ENCODE measurements at places on chromosomes 7 and 10.

GRCh38 chr7:120583899-120584586, 273.9 kb downstream of the TSPAN12 start:
- no peak for DNase-seq

DNA sequence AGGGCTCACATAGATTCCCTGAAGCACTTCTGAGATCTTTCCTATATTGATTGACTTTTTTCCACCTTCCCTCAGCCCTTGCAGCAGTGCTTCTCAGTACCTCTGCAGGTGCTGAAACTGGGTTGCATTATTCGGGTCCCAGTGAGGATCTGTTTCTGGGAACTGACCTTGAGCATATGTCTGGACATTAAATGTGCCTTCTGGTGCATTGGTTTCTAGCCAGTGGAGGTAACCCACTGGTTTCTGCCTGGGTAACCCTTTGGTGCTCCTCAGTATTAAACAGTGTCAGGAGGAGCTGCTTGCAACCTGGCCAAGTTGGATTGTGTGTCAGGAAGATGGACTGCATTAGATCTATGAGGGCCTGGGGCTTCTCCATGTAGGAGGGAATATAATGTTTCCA, 213.3 kb upstream of the KCND2 start:
- no peak for DNase-seq

DNA sequence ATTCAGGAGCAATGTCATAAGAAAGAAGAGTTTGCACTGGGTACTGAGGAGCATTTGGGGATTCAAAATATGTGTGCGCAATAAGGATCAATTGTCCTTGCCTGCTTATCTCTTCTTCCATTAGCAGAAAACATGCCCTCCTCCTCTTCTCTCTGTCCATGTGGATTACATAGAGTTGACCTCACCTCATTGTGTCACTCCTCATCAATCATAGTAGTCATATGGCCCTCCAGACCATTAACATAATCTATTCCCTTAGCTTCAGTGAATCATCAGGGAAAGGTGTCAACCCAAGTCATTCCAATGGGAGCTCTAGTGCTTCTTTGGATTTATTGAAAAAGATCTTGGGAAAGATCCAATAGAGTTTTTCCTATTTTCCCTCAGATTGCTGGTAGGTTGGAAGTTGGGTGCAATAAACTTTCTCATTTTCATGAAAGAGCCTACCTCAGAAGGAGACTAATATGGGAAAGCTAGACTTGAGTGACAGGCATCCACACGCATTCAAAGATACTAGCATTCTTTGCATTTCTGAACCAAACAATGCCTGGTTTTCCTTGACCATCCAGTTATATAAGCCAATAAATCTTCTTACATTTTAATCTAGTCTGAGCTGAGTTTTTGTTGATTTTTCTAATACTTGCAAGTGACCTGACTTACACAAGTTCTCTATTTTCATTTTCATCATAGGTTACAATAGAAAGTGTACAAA, 71.5 kb upstream of the FAM13C start:
- no peak for DNase-seq

DNA sequence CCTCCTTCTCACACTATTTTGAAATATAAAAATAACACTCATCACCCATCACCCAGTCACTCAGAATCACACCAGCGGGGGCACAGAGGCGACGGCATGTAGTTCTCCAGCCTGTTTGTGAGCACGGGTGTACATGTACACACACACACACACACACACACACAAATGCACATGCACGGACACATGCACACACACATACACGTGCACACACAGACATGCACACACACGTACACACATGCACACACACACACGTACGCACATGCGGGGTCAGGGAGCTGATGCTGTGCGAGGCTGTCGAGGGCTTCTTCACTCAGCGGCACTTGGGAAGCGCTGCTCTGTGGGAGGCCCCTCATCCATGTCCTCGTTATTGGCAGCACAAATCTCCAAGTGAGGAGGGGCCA, 178.8 kb downstream of the ELFN1 start:
- DNase-seq: no peak

DNA sequence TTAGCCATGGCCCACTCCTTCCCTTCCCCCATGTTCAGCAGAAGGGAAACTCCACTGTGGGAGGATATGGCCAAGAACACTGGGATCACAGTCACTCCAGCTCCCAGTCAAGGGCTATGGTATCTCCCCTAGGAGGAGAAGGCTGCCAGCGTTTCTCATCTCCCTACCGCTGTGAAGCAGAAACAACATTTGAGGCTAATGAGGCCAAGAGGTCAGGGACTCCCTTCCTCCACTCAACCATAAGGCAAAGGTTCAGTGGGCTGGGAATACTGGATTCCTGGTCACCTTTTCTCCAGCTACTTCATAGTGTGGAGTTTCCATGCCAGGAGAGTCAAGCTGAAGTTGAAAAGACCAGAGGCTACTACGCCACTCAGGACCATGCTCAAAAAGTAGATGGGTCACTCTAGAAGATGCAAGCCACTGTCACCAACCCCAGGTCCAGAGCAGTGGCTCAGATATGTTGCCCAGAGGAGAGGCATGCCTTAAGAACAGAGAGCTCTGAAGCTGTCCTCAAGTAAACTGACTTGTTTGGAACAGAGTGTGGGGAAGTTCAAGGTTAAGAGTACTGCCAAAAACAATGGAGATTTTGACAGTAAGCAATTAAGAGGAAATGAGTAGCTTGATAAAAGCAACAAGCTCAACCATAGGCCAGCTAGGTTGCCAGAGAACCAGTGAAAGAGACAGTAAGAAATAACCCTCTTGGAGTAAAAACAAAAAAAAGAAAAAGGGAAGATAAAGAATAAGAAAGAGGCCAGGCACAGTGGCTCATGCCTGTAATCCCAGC, 3.8 kb upstream of the TMEM140 start:
- no peak for DNase-seq

DNA sequence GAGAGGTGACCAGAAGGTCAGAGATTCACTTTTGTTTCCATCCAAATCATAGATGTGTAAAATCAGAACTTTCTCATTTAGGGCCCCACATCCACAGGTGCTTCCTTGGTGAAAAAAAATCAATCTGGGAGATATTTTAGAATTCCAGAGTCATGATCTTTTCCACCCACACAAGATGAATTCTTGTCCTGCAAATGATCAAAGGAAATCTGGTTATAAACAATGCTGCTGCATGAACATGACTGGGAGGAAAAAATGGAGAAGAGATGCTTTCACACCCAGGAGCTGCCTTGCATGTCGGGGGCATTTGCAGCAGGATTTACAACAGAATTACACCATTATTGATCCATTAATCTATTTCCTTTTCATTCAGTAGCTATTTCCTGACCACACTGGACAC, 106.5 kb upstream of the TMEM72 start:
- no peak for DNase-seq

GRCh38 chr7:87154569-87154968, 2.3 kb downstream of the DMTF1 start:
- DNase-seq: no peak

- no peak for DNase-seq
These were observed 38.7 kb downstream of the PHTF2 start for GRCh38 chr7:77837275-77837674.

- DNase-seq: no peak
These were observed 191.8 kb upstream of the AOAH start for GRCh38 chr7:36916116-36916515.

GRCh38 chr7:149147752-149148653, 750 bp downstream of the ZNF398 start:
- DNase-seq: peak; percentile 46

- no peak for DNase-seq
These were observed 28.6 kb downstream of the PPP3CB start for GRCh38 chr10:73467206-73467605.

- no peak for DNase-seq
These were observed 133.8 kb downstream of the SEMA3A start for GRCh38 chr7:84060760-84061261.

- DNase-seq: no peak
These were observed 10.4 kb upstream of the ITGB8 start for GRCh38 chr7:20320322-20320721.

DNA sequence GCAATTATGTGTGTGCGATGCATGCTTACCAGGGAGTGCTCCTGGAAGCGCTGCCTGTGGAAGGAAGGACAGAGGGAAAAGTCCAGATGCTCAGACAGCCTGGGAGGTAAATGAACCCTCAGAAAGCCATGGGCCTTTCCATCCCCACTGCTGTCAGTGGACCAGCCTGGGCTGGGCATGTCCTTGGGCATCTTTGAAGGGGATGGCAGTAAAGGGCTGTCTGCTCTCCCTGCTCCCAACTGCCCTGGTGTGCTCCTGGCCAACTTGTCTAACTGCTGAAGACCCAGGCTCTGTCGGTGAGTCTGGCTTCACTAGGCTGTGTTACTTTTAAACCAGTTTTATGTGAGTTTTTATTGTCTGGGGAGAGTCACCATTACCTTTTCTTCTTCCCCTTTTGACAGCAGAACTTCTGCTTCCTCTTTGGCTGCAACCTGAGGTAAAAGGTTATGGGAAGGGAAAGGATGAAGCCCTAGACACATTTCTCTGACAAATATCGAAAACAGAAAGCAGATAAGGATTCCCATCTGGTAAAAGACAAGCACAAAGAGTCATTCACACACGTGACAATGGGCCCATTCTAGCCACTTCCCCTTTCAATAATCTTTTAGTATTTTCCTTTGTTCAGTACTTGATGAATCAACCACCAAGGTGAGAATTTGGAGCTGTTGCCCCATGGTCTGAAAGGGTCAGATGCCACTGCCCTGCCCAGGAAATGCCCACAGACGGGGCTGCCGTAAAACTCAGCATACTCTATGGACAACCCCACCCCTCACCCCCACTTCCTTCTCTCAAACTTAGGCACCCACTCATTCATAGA, 27.6 kb upstream of the PIK3AP1 start:
- no peak for DNase-seq

DNA sequence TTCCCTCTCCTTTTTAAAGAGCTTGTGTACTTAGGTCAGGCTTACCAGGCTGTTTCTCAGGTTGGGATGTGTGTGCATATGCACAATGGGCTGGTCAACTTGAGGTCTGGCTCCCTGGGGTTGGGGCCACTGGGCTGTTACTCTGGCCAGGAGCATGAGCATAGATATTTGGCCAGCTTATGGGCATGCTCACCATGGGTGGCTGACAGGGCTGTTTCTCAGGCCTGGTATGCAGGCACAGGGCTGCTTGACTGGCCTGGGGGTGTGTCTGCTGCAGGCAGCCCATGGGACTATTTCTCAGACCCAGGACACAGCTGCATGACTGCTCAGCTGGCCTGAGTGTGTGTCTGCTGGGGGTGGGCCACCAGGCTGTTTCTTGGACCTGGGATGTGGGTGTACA, 34.6 kb downstream of the SCART1 start:
- no peak for DNase-seq

DNA sequence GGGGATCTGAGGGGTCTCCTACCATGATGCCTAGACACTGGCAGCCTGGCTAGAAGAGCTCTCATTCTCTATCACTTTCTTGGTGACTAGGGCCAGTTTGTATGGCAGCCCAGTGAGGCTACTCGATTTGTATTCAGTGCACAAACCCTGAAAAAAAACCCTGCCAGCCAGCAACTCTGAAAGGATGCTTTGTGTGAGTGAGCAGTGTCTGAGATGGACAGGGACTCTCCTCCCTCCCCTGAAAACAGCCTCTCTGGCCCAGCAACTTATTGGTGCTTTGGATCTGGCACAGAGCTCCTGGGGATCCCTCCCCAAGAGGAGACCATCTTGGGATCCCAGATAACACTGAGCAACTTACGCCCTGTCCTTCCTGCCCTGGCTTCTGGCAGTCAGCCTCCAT, 10.8 kb upstream of the LRRC4 start:
- DNase-seq: no peak

DNA sequence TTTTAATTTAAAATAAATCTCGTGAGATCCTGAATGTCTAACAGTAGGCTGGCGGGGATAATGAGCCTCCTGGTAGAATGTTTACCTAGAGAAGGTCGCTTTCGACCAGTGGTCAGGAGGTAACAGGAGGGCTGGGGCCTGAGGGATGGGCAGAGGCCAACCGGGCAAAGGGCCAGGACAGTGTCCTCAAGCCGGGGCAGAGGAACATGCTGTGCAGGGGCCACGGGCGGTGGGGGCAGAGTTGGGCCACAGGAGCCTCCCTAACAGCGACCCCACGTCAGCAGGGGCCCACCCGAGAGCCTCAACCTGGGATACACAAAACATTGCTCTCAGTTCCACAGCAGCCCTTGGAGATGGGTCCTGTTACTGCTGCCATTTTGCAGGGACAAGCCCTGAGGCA, 14.5 kb downstream of the CFAP46 start:
- no peak for DNase-seq

DNA sequence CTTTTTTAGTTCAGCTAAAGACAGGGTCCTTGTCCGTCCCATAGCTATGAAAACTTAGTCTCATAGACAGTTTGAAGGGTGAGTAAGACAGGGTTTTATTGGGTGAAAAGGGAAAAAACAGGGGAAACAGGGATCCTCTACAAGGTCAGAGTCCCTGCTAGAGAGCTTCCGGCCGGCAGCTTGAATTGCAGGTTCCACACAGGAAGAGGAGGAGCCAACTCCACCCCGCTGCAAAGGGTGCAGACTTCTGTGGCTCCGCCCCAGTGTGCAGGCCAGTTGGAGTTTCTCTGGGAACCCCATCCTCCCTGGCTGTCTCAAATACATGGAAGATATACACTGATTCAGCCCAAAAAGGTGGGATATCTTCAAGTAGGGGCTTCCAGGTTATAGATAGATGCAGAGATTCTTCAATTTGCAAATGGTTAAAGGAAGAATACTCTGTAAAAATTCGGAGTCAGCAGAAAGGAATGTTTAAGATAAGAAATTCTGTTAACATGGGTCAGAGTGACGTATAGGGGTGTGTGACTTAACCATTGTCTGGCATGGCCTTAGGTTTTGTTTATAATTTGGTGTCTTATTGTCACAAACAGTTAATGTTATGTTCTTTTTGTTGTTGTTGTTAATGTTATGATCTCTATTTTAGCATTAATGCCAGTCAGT, 34.6 kb upstream of the HECW1 start:
- no peak for DNase-seq

DNA sequence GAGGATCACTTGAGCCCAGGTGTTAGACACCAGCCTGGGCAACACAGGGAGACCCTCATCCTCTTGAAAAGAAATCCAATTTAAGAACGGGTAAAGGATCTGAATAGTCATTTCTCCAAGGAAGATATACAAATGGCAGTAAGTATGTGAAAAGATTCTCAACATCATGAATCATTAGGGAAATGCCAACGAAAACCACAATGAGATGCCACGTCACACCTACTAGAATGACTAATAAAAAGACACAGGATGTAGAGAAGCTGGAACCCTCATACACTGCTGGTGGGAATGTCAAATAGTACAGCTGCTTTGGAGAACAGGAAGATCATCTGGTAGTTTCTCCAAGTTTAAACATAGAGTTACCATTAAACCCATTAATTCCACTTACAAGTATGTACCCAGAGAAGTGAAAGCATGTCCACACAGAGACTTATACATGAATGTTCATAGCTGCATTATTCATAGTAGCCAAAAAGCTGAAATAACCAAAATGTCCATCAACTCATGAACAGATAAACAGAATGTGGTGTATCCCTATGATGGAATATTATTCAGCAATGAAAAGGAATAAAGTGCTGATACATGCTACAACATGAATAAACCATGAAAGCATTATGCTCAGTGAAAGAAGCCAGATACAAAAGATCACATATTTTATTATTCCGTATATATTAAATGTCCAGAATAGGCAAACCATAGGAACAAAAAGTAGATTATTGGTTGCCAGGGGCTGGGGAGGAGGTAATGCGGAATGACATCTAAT, 13.1 kb upstream of the ZMIZ2 start:
- no peak for DNase-seq

GRCh38 chr10:14554491-14555205, 220.0 kb downstream of the FAM107B start:
- no peak for DNase-seq

Measured in effector CD8-positive, alpha-beta T cell (primary cell).